Left kidney (tissue), 8 donors: ENCODE measurements at places on chromosomes 7 and 10. TPM values are rescaled to one million over a fixed set of nuclear protein-coding genes. Genes with fewer than 3 reads are reported as not detected.

- DNase-seq, result no peak
Observed at GRCh38 chr7:121163699-121164098, 165.1 kb upstream of the WNT16 start.

- DNase-seq, result no peak
Observed at GRCh38 chr7:30306976-30307375, 22.6 kb downstream of the ZNRF2 start.

DNA sequence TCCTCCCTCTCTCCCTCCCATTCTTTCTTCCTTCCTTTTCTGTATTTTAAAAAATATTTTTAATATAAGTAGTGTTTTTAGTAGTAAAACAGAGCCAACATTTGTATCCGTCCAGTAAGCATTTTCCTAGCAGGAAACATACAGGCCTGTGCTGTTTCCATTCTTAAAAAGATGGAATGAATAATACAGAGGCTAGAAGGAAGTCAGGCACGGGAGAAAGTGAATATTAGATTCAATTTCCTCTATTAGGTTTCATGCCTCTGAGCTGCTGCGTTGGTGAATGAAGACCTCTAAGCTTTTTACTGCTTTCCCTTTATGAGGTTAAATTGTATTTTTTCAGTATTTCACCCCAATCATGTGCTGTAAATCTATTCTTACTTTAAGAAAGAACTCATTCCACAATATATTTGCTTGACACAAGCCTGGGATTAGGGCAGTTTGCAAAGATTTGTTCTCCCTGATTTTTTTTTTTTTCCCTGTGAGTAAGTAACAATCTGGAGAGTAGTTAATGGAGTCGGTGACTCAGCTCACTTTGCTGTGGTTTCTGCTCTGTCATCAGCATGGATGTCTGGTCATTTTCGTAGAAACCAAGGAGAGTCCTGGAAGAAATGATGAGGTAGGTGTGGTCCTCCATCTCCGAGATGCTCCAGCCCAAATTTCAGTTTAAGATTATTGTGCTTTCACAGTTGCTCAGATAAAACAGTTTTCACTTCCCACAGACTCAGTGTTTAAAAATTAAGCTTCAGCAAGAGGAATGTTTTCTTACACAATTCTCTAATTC lies 76.1 kb upstream of the PITRM1 start:
- no peak for DNase-seq

DNA sequence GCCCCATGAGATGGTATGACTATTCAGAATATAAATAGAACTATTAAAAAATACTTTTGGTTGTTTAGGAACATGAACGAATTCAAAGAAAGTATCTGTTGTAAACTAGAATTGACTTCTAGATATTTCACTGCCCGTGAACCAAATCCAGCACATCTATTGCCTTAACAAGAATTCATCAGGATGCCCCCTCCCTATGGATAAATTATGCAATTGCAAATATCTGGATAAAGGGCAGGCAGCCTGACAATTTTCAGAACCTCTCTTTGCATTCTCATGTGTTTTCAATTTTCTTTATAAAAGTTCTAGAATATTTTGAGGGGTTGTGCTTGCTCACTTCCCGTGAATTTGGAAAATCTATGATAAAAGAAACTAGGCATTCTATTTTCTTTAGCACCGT lies 822.1 kb upstream of the SORCS1 start:
- DNase-seq, result no peak

DNA sequence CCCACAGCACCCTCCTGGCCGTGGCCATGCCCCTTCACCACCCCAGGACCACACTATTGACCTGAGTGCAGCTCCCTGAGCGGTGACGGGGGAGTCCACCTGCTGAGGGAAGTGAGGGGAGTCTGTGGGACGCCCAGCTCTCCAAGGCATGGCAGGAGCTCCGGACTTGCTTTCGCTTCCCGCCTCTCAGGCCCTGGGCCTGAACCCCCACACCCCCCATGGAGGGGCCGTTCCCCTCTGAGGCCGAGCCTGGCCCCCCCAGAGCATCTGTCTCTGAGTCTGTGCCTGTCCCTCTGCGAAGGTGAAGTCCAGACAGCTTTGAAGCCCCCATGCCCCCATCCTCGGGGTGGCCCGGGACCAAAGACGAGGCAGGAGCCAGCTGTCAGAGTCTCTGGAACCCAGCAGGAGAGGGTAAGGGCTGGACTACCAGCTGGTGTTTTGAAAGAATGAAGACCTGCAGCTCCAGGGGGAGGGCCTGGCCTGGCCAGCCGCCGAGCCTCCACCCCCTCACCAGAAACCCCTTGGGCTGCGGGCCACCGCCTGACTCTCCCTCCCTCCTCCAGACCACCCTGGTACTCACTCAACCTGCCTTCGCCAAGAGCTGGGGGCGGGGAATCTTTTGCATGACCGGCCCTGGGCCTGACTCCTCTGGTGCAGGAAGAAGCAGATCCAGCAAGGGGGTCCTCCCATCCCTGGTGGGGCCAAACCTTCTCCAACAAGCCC lies 114.0 kb downstream of the PDGFA start:
- peak; percentile 48 for DNase-seq

GRCh38 chr7:30815951-30816644 lies 44.9 kb downstream of the MINDY4 start:
- DNase-seq, result no peak

GRCh38 chr7:26958834-26959233 lies 94.4 kb upstream of the SKAP2 start:
- DNase-seq, result no peak

The PHF14 gene
- 81.4 TPM for polyA plus RNA-seq

The ACTL6B gene
- not detected for polyA plus RNA-seq

The NPC1L1 gene
- 2.3 TPM for polyA plus RNA-seq

The C10orf105 gene
- 0.18 TPM for polyA plus RNA-seq
